ENCODE measurements at places on chromosomes 4 and X.

DNA sequence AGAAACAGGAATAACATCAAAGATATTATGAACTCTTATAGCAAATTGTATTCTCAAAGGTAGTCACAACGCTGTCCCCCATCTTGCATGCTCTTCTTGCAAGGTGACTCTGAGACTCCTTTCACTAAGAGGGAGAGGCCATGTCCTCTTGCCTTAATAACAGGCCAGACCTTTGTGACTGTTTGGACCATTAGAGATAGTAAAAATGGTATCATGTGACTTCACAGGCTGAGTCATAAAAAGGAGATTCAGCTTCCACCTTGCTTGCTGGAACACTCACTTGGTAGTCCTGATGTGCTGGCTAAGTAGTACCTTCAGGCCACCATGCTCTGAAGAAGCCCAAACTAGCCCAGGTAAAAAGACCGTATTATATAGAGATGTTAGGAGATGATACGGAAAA, 143.8 kb downstream of the FBXW7 start:
- no peak for DNase-seq

GRCh38 chrX:3545901-3546300, 167.5 kb downstream of the PRKX start:
- DNase-seq = no peak

- DNase-seq = no peak
Observed at GRCh38 chrX:37692918-37693317, 7.3 kb downstream of the XK start.

- DNase-seq = no peak
Observed at GRCh38 chrX:19094654-19095053, 27.6 kb downstream of the ADGRG2 start.

GRCh38 chr4:27288496-27288895, 427.9 kb downstream of the STIM2 start:
- DNase-seq = no peak

DNA sequence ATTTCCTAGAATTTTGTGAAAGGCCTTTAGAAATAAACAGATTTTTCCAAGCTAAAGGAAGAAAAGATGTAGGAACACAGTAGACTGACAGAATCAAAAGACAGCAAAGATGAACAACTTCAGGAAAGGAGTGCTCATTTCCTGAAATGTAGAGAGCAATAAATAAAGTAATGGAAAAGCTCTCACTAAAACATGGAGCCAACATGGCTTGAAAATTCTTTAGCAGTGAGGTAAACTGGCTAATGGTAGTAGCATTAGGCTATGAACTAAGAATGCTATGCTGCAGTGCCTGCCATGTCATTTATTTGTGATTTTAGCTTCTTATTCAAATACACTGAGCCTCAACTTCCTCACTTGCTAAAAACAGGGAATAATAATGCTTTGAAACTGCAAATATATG, 108.7 kb downstream of the IQCM start:
- no peak for DNase-seq

DNA sequence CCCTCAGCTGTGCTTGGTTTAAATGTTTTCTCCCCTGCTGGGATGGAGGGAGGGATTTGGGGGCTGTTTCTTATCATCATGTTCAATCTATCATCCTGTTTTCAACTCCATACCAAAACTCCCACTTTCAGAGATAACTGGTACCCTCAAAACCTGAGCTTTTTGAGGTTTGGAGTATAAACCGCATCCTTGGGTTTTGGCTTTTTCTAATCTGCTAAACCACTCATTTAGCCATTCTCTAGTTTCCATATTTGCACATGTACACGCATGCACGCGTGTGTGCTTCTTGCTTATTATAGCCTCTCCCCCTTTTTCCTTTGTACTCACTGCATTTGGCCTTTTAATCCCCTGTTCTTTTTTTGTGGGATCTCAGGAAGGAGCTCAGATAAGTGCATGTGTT, 116.7 kb upstream of the TEX13D start:
- DNase-seq = no peak

GRCh38 chrX:11296051-11296450, 2.8 kb downstream of the AMELX start:
- no peak for DNase-seq

GRCh38 chr4:2796849-2797544, 4.1 kb downstream of the SH3BP2 start:
- DNase-seq = no peak

GRCh38 chr4:107734120-107734519, 14.1 kb upstream of the PAPSS1 start:
- no peak for DNase-seq

DNA sequence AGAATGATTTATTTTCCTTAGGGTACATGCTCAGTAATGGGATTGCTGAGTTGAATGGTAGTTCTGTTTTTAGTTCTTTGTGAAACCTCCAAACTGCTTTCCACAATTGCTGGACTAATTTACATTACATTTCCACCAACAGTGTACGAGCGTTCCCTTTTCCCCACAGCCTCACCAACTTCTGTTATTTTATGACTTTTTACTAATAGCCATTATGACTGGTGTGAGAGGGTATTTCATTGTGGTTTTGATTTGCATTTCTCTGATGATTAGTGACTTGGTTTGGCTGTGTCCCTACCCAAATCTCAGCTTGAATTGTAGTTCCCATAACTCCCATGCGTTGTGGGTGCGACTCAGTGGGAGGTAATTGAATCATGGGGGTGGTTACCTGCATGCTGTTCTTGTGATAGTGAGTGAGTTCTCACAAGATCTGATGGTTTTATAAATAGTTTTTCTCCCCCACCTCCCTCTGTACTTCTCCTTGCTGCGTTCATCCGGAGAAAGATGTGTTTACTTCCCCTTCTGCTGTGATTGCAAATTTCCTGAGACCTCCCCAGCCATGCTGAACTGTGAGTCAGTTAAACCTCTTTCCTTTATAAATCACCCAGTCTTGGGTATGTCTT, 95.1 kb downstream of the GBA3 start:
- no peak for DNase-seq

GRCh38 chr4:107292979-107293378, 256.9 kb upstream of the DKK2 start:
- no peak for DNase-seq

DNA sequence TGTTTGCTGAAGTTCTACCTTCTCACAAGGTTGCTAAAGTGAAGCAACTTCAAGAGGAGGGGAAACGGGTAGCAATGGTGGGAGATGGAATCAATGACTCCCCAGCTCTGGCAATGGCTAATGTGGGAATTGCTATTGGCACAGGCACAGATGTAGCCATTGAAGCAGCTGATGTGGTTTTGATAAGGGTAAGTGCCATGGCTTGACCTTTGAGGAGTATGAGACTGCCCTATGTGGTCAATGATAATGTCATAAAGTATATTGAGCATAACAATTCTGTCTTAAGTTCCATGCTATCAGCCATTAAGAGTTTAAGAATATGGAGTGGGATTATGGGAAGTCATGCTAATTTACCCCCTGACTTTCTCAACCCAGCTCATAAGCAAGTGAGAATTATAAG, 61.4 kb upstream of the PGK1 start:
- no peak for DNase-seq

DNA sequence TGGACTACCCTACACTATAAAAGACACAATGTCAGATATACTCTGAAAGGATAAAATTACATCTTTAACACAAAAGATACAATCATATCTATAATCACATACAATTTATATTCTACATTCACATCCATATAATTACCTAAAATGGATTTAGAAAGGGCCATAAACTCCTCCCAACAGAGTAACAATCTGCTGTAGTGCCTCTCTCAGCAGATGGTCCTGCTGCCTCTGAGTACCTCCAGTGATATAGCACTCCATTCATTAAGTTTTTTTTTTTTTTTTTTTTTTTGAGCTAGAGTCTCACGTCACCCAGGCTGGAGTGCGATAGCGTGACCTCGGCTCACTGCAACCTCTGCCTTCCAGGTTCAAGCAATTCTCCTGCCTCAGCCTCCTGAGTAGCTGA, 7.4 kb downstream of the ANKRD37 start:
- DNase-seq = no peak

GRCh38 chr4:55336138-55337034, 9.7 kb upstream of the SRD5A3 start:
- no peak for DNase-seq

GRCh38 chr4:6962211-6963041, 52.8 kb downstream of the TBC1D14 start:
- DNase-seq = no peak

GRCh38 chr4:42104521-42104920, 47.9 kb downstream of the BEND4 start:
- DNase-seq = no peak

- no peak for DNase-seq
Observed at GRCh38 chrX:23745786-23746185, 2.7 kb upstream of the ACOT9 start.

DNA sequence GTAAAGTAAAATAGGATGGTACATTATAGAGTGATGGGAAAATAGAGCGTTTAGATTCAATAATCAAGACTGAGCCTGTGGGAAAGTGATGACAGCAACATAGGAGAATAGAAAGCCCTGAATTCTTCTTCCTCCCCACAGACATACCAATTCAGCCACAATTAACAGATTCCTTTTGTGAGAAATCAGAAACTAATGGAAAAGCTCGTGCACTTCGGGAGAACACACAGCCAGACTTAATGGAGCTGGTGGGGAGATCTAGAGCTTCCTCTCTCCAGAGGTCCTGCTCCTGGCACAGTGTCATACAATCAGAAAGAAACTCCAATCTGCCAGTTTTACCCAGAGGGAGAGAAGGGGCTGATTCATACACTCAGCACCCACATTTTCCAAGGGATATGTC, 676.3 kb upstream of the BOD1L1 start:
- no peak for DNase-seq

DNA sequence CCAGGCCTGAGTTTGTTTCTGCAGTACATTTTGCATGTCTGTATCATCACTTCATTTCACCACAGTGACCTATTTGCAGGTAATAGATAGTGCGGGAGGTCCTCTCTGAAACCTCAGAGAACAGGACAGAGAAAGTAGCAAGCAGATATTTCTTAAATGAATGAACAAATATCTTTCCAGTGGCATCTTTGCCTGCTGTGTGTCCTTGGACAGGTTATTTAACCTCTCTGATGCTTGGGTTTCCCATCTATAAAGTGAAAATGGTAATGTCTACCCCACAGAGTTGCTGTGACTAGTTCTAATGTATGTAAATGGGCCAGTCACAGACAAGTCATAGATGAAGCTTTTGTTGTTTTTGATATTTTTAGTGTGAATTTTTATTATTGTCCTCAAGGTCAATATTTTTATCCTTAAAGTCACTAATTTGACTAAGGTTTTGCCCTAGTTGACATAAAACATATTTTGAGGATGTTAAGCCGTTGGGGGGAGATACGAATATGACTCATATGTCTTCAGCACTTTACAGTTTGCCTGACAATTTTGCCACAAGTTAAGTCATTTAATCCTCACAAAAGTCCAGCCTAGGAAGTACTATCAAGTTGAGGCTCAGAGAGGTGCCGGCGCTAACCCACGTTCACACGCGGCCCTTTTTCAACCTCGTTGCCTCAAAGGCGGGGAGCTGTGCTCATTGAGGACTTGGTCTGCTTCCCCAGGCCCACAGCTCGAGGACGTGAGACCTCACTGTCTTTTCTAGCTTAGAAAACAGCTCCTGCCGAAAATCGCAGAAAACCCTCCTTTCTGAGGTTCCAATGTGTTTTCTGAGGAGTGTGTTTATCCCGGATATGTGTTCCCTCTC, 126.7 kb upstream of the STX18 start:
- no peak for DNase-seq

- DNase-seq = peak; percentile 9
Observed at GRCh38 chr4:105306158-105306781, 159.6 kb downstream of the TET2 start.

GRCh38 chr4:185002784-185003183, 15.5 kb upstream of the HELT start:
- no peak for DNase-seq

DNA sequence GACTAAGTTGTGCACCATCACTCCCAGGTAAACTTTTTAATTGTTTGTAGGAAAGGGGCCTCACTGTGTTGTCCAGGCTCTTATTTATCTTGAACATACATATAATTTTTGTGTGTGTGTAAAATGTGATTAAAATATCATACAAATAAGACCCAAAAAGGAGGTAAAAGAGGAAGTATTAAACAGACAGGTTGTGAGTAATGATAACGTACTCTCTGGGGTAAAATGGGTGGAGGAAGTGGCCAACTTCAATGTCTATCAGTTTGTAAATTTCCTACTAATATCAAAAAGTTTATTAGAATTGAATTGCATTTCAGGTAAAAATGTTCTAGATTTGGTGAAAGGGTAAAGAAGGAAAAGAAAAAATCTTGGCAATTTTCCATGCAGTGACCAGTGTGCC, 48.8 kb downstream of the SULT1E1 start:
- DNase-seq = no peak

GRCh38 chrX:74449322-74449936, 28.1 kb downstream of the SLC16A2 start:
- peak; percentile 2 for DNase-seq

DNA sequence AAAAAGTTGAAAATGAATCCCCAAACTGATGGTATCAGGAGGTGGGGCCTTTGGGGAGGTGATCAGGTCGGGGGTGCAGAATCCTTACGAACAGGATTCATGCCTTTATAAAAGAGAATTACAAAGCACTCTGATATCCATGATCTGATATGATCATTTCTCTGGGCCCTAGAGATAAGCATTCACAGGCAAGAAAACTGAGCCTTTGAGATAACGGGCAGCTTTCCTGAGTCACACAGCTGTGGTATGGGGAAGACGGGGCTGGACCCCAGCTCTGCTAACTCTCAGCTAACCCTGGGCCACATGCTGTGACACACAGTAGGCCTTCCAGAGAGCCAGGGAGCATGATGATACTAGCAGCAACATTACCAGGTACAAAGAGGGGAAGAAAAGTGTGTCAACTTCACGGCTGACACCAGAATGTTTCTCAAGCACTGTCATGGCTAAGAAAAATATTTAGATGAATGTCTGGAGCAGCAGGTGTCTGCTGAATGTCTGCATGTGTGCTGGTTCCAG, 85.1 kb downstream of the SLC2A9 start:
- no peak for DNase-seq

DNA sequence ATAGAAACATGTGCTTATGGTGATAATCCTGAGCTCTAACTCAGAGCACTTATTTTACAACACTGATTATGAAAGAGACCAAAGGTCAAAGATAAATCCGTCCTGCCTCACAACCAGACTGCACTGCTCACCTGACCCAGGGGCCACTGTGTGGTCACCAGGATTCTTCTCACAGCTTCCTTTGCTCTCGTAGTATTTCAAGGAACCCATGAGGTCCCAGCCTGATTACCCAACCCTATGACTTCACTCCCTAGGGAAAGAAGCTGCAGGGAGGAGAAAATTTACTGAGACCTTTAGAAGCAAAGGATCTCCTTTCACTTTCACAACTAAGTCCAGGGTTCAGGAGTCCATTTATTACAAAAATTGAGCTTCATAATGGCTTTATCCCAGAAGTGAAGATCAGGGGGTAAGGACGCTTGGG, 9.6 kb downstream of the SLC25A5 start:
- DNase-seq = no peak

DNA sequence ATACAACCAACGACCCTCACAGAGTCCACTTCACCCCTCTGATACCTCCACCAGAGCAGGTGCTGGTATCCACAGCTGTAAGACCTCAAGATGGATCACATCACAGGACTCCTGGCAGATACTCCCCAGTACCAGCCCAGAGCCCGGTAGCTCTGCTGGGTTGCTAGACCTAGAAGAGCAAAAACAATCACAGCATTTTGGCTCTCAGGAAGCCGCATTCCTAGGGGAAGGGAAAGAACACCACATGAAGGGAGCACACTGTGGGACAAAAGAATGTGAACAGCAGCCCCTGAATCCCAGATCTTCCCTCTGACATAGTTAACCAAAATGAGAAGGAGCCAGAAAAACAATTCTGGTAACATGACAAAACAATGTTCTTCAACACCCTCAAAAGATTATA, 303.1 kb upstream of the GRIA3 start:
- no peak for DNase-seq

- DNase-seq = no peak
Observed at GRCh38 chrX:581720-582298, 48.8 kb upstream of the SHOX start.

Data from stimulated activated CD4-positive, alpha-beta T cell treated with anti-CD3 and anti-CD28 coated beads, TNF-alpha, amount 100 ng/mL, for 4 hours (primary cell).